ENCODE measurements at places on chromosomes 5 and 9. TPM values are rescaled to one million over a fixed set of nuclear protein-coding genes. Genes with fewer than 3 reads are reported as not detected.

DNA sequence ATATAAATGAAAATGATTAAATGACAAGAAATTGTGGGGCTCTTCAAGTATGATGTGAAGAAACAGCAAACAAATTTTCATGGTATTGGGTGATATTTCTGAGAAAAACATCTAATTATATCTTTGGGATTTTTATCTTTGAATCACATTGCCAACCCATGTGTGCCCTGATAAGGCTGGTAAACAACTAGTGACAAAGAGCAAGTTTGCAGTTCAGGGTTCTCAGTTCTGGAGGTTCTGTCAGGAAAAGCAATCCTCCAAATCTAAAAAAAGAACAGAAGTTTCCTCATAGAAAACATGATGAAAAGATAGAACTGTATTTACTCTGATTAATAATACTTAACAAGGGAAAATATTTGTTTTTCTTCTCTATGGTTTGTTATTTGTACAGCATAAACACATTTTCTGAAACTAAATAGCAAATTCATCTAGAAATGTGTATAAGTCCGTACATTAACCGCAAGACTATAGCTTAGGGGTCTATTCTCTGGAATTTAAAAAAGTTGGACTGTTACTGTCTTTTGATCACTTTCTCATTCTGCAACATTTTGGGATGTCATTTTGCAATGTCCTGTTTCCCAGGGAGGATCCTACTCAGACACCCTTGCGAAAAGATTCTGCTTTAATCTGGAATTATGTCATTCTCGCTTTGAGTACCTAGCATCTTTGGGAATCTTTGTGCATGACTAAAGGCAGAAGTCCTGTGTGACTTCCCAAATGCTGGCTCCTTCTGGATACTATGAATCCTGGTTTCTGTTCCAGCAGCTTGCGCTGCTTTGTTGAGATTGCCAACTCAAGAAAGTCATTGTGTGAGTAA, 308.5 kb downstream of the ADGRV1 start:
- peak overlapping the region; percentile 24 for H3K27ac ChIP-seq
- H3K27me3 ChIP-seq = no peaks in the 10 kb centered on the region
- DNase-seq = peak; percentile 71
- no peaks in the 10 kb centered on the region for H3K36me3 ChIP-seq

The RNF183 gene
- total RNA-seq = 0.13 TPM

- DNase-seq = no peak
- H3K4me3 ChIP-seq = no peak overlapping the region
- H3K27me3 ChIP-seq = no peaks in the 10 kb centered on the region
- no peaks in the 10 kb centered on the region for H3K36me3 ChIP-seq
These were observed 40.0 kb downstream of the NXNL2 start for GRCh38 chr9:88574953-88575352.

- H3K4me1 ChIP-seq = peaks cover 19% of the 10 kb centered on the region
- DNase-seq = no peak
- H3K4me3 ChIP-seq = no peak overlapping the region
- H3K36me3 ChIP-seq = no peaks in the 10 kb centered on the region
- no peak overlapping the region for H3K27ac ChIP-seq
These were observed 237.9 kb downstream of the MAN2A1 start for GRCh38 chr5:109927639-109928038.

DNA sequence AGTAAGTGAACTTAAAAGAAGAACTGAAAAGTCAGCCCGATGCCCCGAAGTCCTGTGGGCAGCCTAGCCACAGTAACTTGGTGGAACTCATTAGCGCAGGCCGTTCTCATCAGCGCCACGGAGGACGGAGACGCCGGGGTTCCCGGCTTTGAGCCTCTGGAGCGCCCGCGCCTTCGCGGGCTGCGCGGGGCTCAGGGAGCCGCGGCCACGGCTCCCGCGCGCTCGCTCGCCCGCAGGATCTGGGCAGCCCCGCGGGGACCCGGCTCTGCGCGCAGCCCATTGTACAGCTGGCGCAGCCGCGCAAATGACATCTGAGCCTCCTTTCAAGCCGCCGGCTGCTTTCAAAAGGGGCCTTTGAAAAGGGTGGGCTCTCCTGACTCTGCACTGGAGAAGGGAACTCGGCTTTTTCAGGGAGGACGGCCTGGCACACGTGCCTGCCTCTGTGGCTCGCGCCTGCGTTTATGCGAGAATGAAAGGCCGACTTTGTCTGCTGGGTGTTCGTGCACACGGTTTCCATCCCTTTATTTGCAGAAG, 40.7 kb downstream of the TLR4 start:
- no peak overlapping the region for H3K4me3 ChIP-seq
- H3K36me3 ChIP-seq = no peaks in the 10 kb centered on the region
- no peaks in the 10 kb centered on the region for H3K4me1 ChIP-seq

- H3K27me3 ChIP-seq = no peaks in the 10 kb centered on the region
- H3K4me1 ChIP-seq = no peaks in the 10 kb centered on the region
- H3K27ac ChIP-seq = no peak overlapping the region
- no peaks in the 10 kb centered on the region for H3K36me3 ChIP-seq
These were observed 309.1 kb downstream of the NSG2 start for GRCh38 chr5:174354571-174354970.

DNA sequence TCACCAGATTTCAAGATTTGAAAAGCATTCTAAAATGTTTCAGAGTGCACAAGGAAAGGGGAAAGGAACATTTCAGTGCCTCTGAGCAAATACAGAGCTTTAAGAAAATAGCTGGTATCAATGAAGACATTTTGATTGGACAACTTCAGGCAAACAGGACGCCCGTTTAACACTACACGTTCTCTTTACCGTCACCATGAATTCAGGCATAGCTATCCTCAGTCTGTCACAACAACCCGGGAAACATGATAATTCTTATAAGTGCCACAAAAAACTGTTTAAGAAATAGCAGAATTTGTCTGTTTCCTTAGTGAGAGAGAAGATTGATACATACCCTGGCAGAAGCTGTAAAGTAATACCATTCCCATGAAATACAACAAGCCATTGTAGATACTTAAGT, 392.4 kb upstream of the PDE4D start:
- H3K4me3 ChIP-seq = no peak overlapping the region
- H3K27ac ChIP-seq = no peak overlapping the region
- H3K27me3 ChIP-seq = no peaks in the 10 kb centered on the region
- no peak for DNase-seq
- H3K4me1 ChIP-seq = peaks cover 21% of the 10 kb centered on the region

GRCh38 chr5:143691945-143692290, 120.0 kb upstream of the HMHB1 start:
- no peak for DNase-seq
- no peaks in the 10 kb centered on the region for H3K27me3 ChIP-seq
- no peak overlapping the region for H3K27ac ChIP-seq
- H3K4me1 ChIP-seq = peaks cover 32% of the 10 kb centered on the region

DNA sequence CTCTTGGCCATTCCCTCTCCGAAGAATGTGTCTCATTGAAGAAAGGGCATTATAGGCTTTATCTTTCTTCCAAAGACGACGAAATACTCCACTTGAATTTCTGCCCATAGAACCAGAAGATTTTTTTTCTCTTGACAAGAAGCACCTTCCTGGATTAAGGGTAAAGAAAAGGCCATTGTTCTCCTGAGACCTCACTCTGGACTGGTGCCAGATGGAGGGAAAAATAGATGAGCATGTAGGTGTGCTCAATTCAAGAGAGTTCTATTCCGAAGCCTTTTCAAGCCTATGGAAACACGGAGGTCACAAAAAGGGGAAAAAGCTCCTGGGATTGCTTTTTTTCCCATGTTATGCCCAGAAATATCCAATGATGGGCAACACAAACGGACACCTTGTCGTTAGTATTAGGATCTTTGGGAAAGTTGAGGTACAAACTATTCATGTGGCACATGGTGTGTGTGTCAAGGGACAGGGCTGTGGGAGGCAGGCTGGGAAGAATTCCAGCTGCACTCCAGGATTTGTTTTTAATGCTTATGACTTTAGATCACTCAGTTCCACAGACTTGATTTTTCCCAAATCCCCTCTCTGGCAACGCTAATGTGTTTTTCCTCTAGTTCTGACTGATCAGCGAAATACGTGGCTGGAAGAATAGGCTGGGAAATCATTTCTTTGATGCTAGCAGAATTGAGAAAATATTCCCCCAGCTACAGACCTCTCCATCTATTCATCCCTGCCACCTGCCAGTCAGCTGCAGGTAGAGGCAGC, 89.9 kb downstream of the SIL1 start:
- DNase-seq = no peak
- H3K27me3 ChIP-seq = no peaks in the 10 kb centered on the region
- H3K4me1 ChIP-seq = no peaks in the 10 kb centered on the region
- H3K4me3 ChIP-seq = no peak overlapping the region
- H3K27ac ChIP-seq = no peak overlapping the region
- H3K36me3 ChIP-seq = no peaks in the 10 kb centered on the region

DNA sequence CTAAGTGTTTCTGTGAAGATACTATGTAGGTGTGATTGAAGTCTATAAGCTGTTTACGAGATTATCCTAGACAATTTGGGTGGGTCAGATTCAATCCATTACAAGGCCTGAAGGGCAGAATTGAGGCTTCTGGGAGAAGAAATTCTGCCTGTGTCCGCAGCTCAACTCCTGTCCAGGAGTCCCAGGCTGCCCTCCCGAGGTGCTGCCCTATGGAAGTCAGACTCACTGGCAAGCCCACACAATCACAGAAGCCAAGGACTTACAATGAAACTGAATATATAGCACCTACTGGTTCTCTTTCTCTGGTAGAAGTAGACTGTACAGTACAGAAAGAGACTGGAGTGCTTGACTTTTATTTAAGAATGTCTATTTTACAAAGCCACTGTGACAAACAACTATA, 74.5 kb downstream of the EPB41L4A start:
- no peak for DNase-seq
- H3K27me3 ChIP-seq = no peaks in the 10 kb centered on the region
- H3K4me3 ChIP-seq = no peak overlapping the region
- no peak overlapping the region for H3K27ac ChIP-seq
- H3K36me3 ChIP-seq = no peaks in the 10 kb centered on the region

- H3K27ac ChIP-seq = no peak overlapping the region
- H3K36me3 ChIP-seq = no peaks in the 10 kb centered on the region
- H3K4me3 ChIP-seq = peak overlapping the region; percentile 71
- no peak for DNase-seq
- peaks cover 11% of the 10 kb centered on the region for H3K4me1 ChIP-seq
These were observed 747 bp upstream of the UNC5A start for GRCh38 chr5:176809544-176810080.

The GPR151 gene
- total RNA-seq = not detected

DNA sequence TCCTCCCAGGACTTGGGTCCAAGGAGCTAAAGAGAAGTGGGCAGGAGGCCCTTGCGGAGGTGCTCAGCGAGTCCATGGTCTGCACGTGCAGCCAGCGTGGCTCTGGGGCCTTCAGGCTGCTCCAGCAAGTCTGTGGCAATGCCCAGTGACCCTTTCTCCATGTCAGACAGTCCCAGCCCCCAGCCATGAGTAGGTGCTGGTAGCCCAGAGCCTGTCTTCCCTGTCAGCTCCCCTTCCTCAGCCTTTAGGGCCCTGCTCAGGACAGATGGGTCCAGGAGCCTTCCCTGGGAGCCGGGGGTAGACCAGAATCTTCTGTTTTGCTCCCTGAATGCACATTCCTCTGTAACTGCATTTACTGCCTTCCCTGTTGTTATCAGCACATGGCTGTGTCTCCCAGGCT, 147.2 kb upstream of the IRX2 start:
- H3K4me1 ChIP-seq = no peaks in the 10 kb centered on the region
- H3K4me3 ChIP-seq = no peak overlapping the region
- DNase-seq = no peak
- H3K27ac ChIP-seq = no peak overlapping the region

GRCh38 chr5:6667648-6668047, 34.4 kb downstream of the SRD5A1 start:
- no peaks in the 10 kb centered on the region for H3K27me3 ChIP-seq
- no peak overlapping the region for H3K27ac ChIP-seq
- H3K36me3 ChIP-seq = no peaks in the 10 kb centered on the region
- no peak overlapping the region for H3K4me3 ChIP-seq

The TMC1 gene
- total RNA-seq = 0.02 TPM

DNA sequence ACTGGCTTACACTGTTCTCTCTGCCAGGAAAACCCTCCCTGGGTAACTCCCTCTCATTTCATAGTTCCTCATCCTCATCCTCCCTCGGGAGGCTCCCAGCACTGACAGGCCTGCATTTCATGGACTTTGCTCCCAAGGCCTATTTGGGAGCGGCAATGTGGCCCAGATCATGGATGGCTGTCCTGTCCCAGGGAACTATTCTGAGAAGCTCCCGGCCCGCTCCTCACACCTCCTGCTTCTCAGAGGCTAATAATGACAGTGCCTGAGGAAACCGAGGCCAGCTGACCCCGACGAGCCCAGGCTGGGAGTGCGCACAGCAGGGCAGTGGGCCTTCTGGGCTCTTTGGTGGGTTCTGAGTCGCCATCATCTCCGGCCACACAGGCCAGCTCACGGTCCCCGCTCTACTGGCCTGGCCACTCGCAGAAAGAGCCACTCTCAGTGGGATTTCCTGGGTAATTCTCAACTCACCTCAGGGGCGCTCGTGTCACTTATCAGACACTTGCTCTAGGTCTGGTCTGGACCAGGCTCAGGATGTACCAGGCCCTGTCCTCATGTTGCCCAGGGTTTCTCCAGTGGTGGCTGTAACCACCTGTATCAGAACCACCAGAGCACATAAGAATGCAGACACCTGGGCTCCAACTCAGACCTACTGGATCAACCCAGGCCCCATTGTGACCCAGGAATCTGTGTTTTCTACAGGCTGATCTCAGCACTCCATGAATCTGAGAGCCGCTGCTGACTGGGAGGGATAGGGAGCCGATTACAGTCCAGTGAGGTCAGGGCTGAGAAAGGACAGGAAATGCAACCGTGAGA, 2.0 kb upstream of the DOLPP1 start:
- H3K36me3 ChIP-seq = peaks cover 2% of the 10 kb centered on the region
- peak overlapping the region; percentile 89 for H3K4me3 ChIP-seq
- peak overlapping the region; percentile 42 for H3K27ac ChIP-seq
- H3K27me3 ChIP-seq = no peaks in the 10 kb centered on the region

DNA sequence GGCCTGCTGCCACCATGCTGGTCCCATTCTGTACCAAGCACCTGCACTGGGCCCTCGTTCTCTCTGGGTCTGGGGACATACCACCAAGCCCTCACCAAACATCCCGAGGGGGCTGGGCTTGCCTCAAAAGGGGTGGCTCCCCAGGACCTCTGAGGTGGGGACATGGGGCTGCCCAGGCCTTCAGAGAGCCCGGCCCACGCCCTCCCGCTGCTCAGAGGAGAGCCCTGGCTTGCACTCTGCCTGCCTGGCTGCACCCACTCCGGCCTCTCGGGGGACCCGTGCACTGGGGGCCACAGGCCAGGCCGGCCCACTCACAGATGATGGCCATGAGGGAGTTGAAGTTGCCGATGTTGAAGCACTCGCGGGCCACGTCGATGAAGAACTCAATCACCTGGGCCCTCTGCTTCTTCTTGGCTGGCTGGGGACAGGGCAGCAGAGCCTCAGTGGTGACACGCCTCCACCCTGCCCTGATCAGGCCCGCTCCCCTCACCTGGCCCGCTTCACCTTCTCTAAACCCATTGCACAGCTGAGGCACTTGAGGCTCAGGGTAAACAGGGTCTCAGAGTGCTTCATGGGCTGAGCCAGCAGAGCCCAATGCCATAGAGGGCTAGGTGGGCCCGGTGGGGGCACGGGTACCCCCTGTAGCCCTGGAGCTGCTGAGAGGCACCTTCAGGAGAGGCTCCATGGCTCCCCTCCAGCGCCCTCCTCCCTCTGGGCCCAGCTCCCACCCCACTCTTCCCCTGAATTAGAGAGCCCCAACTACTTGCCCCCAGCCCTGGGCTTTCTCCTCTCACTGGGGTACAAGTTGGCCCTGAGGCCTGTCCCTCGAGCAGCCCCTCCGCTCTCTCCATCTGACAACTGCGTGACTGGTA, 47.7 kb upstream of the RNF130 start:
- H3K4me1 ChIP-seq = no peaks in the 10 kb centered on the region
- peaks cover 30% of the 10 kb centered on the region for H3K27me3 ChIP-seq
- no peak for DNase-seq
- H3K36me3 ChIP-seq = no peaks in the 10 kb centered on the region
- H3K27ac ChIP-seq = no peak overlapping the region
- no peak overlapping the region for H3K4me3 ChIP-seq
